ENCODE measurements at places on chromosomes 16 and 17. TPM values are rescaled to one million over a fixed set of nuclear protein-coding genes. Genes with fewer than 3 reads are reported as not detected.

GRCh38 chr17:71546419-71546818 lies 574.4 kb upstream of the SOX9 start:
- no peaks in the 10 kb centered on the region for H3K36me3 ChIP-seq
- H3K4me3 ChIP-seq: no peak overlapping the region
- DNase-seq: no peak

- peaks cover 19% of the 10 kb centered on the region for H3K4me1 ChIP-seq
- peak overlapping the region; percentile 92 for H3K4me3 ChIP-seq
- DNase-seq: no peak
Measured at GRCh38 chr16:15641753-15642556, 999 bp downstream of the MARF1 start.

- H3K27me3 ChIP-seq: no peaks in the 10 kb centered on the region
- H3K36me3 ChIP-seq: no peaks in the 10 kb centered on the region
- no peak overlapping the region for H3K27ac ChIP-seq
- no peak overlapping the region for H3K4me3 ChIP-seq
- no peaks in the 10 kb centered on the region for H3K4me1 ChIP-seq
Measured at GRCh38 chr17:48565925-48566710, 12.0 kb downstream of the HOXB4 start.

GRCh38 chr16:27778171-27778925 lies 228.4 kb downstream of the KATNIP start:
- no peak overlapping the region for H3K4me3 ChIP-seq
- no peak for DNase-seq
- no peak overlapping the region for H3K27ac ChIP-seq
- no peaks in the 10 kb centered on the region for H3K36me3 ChIP-seq
- no peaks in the 10 kb centered on the region for H3K4me1 ChIP-seq

DNA sequence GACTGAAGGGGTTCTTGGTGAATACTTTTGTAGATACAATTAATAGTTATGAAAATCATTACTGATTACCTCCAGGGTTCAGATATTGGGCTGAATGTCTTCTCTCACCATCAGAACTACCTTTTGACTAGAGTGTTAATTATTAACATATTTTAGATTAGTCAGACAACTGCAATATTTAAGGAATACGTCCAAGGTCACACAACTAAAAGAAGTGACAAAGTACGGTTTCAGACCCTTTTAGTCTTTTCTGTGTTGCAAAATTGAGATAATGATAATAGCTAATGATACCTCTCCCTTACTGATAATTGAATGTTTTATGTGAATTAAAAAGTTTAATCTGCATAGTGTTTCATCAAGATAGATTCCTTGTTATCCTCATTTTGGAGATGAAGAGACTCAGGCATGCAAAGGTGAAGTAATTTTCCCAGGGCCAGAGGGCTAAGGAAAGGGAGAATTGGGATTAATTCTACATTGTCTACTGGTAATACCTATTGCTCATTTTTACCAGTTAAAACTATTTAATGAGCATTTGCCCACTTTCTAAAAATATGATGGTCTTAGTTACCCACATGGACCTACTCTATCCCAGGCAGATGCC lies 107.3 kb downstream of the WWOX start:
- no peak overlapping the region for H3K27ac ChIP-seq
- peaks cover 9% of the 10 kb centered on the region for H3K4me1 ChIP-seq
- no peaks in the 10 kb centered on the region for H3K27me3 ChIP-seq
- no peaks in the 10 kb centered on the region for H3K36me3 ChIP-seq
- DNase-seq: no peak

GRCh38 chr16:814974-815373 lies 14.4 kb upstream of the GNG13 start:
- H3K36me3 ChIP-seq: no peaks in the 10 kb centered on the region
- H3K27ac ChIP-seq: no peak overlapping the region
- no peaks in the 10 kb centered on the region for H3K4me1 ChIP-seq

- DNase-seq: no peak
- no peaks in the 10 kb centered on the region for H3K36me3 ChIP-seq
- H3K4me3 ChIP-seq: no peak overlapping the region
- no peak overlapping the region for H3K27ac ChIP-seq
- H3K4me1 ChIP-seq: no peaks in the 10 kb centered on the region
Measured at GRCh38 chr17:1621273-1621954, 7.2 kb downstream of the SLC43A2 start.

- no peaks in the 10 kb centered on the region for H3K4me1 ChIP-seq
- H3K27me3 ChIP-seq: no peaks in the 10 kb centered on the region
- H3K36me3 ChIP-seq: no peaks in the 10 kb centered on the region
- no peak overlapping the region for H3K27ac ChIP-seq
Measured at GRCh38 chr16:63816276-63816675, 1305.6 kb downstream of the CDH11 start.

GRCh38 chr17:573036-573435 lies 141.6 kb downstream of the VPS53 start:
- no peaks in the 10 kb centered on the region for H3K36me3 ChIP-seq
- H3K27me3 ChIP-seq: no peaks in the 10 kb centered on the region

DNA sequence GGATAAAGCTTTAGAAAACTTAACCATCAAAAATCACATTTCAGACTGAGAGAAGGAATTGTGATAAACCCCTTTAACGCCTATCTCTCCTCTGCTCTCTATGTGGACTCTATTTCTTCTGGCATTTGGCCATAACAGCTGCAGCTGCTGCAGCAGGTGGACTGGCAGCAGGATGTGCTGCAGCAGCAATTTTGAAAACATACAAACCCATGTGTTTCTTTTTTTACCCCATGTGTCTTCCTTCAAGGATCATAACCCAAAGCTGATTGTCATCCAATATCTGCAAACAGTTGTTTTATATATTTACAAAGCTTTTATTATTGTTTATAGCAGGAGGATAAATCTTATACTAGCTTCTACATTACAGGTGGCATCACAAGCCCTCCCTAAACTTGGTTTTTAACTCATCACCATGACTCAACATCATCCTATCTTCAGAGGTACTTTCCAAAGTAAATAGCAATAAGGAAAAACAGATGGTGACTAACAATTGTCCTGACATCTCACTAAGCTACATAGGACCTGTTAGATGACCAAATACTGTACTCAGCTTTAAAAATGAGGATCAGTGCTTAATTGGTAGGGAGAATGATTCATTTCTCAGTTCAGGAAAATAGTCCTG lies 14.5 kb upstream of the KRTAP9-2 start:
- no peaks in the 10 kb centered on the region for H3K36me3 ChIP-seq
- H3K4me3 ChIP-seq: no peak overlapping the region
- H3K27me3 ChIP-seq: no peaks in the 10 kb centered on the region
- no peak overlapping the region for H3K27ac ChIP-seq

GRCh38 chr17:43528988-43529814 lies 16.9 kb downstream of the ETV4 start:
- H3K36me3 ChIP-seq: peaks cover 8% of the 10 kb centered on the region
- peaks cover 19% of the 10 kb centered on the region for H3K4me1 ChIP-seq
- H3K4me3 ChIP-seq: no peak overlapping the region

DNA sequence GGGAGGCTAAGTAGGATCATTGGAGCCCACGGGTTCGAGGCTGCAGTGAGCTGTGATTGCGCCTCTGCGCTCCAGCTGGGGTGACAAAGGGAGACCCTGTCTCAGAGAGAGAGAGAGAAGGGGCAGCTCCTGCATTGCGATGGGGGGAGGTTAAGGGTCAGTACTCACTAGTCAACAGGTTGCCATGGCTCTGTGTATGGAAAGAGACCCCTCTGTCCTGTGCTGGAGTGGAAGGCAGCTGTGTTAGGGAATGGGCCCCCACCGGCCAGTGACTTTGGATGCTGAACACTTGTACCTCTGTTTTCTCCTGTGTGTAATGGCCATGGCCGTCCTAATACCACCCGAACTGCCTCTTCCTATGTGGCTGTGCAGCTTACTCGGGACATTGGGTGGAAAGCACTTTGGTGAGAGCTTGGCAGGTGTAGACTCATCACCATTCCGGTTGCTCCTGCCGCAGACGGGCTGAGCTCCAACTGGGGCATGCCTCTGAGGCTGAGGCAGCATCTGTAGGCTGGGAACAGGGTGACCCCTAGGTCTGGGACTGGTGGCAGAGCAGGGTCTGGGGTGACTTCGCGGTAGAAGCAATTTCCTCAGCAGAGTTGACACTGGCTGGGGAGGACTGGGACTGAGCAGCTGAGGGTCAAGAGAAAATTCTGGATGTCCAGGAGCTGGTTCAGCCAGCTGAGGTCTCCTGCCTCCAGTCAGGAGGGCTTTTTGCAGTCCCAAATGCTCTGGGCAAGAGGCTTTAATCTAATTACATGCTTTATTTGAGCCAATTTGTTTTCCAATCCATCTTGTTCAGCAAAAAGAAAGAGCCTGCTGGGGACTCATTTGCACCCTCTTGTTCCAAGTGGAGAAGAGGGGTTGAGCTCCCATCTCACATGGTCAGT lies 184.5 kb downstream of the NTN1 start:
- H3K27ac ChIP-seq: no peak overlapping the region
- no peak overlapping the region for H3K4me3 ChIP-seq
- DNase-seq: no peak
- no peaks in the 10 kb centered on the region for H3K36me3 ChIP-seq
- no peaks in the 10 kb centered on the region for H3K4me1 ChIP-seq

DNA sequence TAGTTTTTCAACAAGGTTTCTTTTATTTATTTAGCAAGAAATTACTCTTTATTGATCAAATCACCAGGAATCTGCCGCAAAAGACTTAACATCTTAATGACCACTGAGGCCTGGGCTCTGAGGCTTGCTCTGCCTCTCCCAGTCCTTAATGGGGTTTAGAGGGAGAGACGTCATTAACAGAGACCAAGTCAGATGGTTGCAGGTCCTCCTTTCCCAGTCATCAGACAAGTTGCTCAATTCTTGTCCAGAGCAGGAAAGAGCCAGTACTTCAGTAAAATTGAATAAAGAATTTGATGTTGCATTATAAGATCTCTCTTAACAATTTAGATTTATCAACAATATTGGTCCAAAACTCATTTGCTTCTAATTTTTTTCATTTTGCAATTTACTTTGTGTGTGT lies 2.0 kb downstream of the SEPHS2 start:
- no peaks in the 10 kb centered on the region for H3K27me3 ChIP-seq
- H3K4me3 ChIP-seq: no peak overlapping the region
- H3K4me1 ChIP-seq: peaks cover 42% of the 10 kb centered on the region
- no peak for DNase-seq
- H3K36me3 ChIP-seq: no peaks in the 10 kb centered on the region

DNA sequence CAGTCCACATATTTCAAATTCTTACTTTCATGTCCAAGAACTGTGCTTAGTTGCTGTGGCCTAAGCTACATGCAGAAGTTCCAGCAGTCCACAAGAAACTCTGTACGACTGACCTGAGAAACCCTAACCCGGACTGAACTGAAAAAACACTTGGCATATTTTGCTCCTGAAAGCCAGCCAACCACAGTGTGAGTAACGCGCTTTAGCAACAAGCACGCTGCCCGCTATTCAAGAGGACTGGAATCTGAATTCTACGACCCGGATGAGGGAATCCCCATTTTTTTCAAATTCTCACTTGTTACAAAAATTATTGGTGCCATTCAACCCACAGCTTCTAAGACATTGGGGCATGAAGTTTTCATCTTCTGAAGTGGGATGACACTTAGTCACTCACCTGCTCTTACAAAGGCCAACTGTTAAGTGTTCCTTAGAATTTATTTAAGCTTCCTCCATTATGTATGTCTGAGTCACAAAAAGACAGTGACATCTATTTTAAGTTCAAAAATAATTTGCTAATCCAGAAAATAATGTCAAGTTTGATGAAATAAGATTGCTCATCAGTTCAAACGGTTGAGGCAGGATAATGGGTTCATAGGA lies 78.7 kb downstream of the CDYL2 start:
- no peak for DNase-seq
- H3K36me3 ChIP-seq: no peaks in the 10 kb centered on the region
- no peak overlapping the region for H3K4me3 ChIP-seq
- H3K27ac ChIP-seq: no peak overlapping the region

DNA sequence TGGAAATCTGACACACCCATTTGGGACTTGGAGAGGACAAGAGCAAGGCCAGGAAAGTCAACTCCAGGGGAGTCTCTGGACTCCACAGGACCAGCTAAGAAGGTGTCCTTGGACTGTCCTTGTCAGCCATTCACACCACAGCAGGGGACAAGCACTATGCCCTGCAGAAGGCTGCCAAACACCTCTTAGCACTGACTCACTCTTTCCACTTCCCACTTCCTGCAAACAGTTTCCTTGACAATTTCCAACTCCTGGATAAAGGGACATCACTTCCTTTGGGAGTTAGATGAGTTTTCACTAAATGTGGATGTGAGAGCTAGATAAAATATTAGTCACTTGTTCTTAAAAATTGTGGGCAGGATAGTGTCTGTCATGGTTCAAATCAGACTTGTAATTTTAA lies 37.8 kb upstream of the BCAR1 start:
- H3K4me1 ChIP-seq: no peaks in the 10 kb centered on the region
- peaks cover 8% of the 10 kb centered on the region for H3K36me3 ChIP-seq
- H3K27me3 ChIP-seq: no peaks in the 10 kb centered on the region
- no peak overlapping the region for H3K27ac ChIP-seq
- H3K4me3 ChIP-seq: no peak overlapping the region

DNA sequence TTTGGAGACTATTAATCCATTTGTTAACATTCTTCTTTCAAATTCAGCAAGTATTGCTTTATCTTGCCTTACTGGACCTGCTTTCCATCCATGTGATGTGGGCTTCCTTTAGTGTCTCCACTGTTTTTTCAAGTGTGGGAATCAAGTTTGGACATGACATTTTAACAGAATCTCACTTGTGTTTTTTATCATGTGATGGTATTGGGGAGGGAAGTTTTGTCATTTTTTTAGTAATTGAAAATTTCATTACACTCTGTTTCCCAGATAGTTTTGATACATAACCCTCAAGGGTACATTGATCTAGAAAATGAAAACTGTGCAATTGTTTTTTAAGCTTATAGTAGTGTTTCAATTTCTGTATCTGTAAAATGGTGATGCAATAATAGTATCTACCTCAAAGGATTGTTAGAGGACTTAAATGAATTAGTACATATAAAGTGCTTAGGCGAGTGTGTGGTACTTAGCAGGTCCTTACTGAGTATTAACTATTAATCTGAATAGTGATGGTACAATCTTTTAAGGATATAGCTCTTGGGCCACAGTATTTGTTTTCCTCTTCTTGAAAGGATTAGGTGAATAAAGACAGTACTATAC lies 27.3 kb downstream of the AATF start:
- no peaks in the 10 kb centered on the region for H3K4me1 ChIP-seq
- no peaks in the 10 kb centered on the region for H3K27me3 ChIP-seq
- no peaks in the 10 kb centered on the region for H3K36me3 ChIP-seq
- no peak overlapping the region for H3K4me3 ChIP-seq
- H3K27ac ChIP-seq: no peak overlapping the region
- DNase-seq: no peak

Gene KRT10
- 18.7 TPM for total RNA-seq

Gene DUXB
- total RNA-seq: not detected

Gene TMEM204
- 5.3 TPM for total RNA-seq

Gene CD300E
- 0.16 TPM for total RNA-seq

Gene PRAC1
- not detected for total RNA-seq

Gene WFIKKN1
- 2.0 TPM for total RNA-seq

Gene SLFN12L
- total RNA-seq: 0.66 TPM

Gene MMP25
- total RNA-seq: 0.76 TPM

Gene ZNF263
- total RNA-seq: 10.6 TPM

Gene KRTAP2-2
- not detected for total RNA-seq

Gene KRTAP4-2
- total RNA-seq: not detected

Gene KRTAP4-9
- total RNA-seq: not detected

Gene ADAM11
- total RNA-seq: 0.23 TPM

Gene GPR139
- not detected for total RNA-seq

Gene AURKB
- 0.47 TPM for total RNA-seq
